ENCODE measurements at places on chromosomes 7 and 10. TPM values are rescaled to one million over a fixed set of nuclear protein-coding genes. Genes with fewer than 3 reads are reported as not detected.

DNA sequence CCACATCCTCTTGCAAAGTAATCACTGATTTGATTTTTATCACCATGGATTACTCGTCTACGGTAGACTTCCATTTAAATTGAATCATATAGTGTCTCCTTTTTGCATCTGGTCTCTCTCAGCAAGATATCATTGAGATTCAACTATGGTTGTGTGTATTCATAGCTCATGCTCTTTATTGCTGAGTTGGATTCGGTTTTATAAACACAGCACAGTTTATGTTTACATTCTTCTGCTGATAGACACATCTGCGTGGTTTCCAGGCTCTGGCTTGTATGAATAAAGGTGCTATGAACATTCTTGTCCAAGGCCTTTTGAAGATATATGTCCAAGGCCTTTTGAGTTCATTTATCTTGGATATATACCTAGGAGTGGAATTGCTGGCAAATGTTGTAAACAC lies 356.5 kb upstream of the CELF2 start:
- H3K27ac ChIP-seq, result no peak overlapping the region
- H3K4me3 ChIP-seq, result no peak overlapping the region
- no peak for DNase-seq
- H3K36me3 ChIP-seq, result no peaks in the 10 kb centered on the region

GRCh38 chr10:119138346-119139306 lies 26.9 kb downstream of the SFXN4 start:
- H3K36me3 ChIP-seq, result peaks cover 35% of the 10 kb centered on the region
- H3K27ac ChIP-seq, result peak overlapping the region; percentile 66
- H3K27me3 ChIP-seq, result no peaks in the 10 kb centered on the region
- H3K4me3 ChIP-seq, result no peak overlapping the region

- no peaks in the 10 kb centered on the region for H3K27me3 ChIP-seq
- peaks cover 6% of the 10 kb centered on the region for H3K4me1 ChIP-seq
- DNase-seq, result no peak
- H3K4me3 ChIP-seq, result no peak overlapping the region
- H3K27ac ChIP-seq, result peak overlapping the region; percentile 9
These were observed 68.6 kb downstream of the MMRN2 start for GRCh38 chr10:86888585-86889381.

DNA sequence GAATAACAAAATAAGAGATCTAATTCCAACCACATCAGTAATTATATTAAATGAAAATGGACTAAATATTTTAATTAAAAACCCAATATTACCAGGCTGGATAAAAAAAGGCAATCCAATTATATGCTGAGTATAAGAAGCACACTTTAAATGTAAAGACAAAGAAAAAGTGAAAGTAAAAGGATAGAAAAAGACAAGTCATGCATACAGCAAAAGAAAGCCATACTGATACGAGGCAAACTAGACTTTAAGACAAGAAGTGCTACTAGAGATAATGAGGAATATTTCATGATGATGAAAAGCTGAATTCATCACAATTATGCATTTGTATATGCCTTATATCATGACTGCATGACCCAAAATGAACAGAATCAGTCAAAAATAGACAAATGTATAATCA lies 628.6 kb downstream of the PHTF2 start:
- H3K27me3 ChIP-seq, result peaks cover 1% of the 10 kb centered on the region
- no peaks in the 10 kb centered on the region for H3K4me1 ChIP-seq
- H3K36me3 ChIP-seq, result no peaks in the 10 kb centered on the region
- no peak overlapping the region for H3K4me3 ChIP-seq

CNNM1 gene
- total RNA-seq, result 0.83 TPM

MRC1 gene
- total RNA-seq, result not detected

ITIH2 gene
- not detected for total RNA-seq

PTF1A gene
- not detected for total RNA-seq

Measured in activated CD8-positive, alpha-beta T cell treated with anti-CD3 and anti-CD28 coated beads for 36 hours (primary cell).